Caki2 (cell line): ENCODE measurements at places on chromosomes 5 and 9. TPM values are rescaled to one million over a fixed set of nuclear protein-coding genes. Genes with fewer than 3 reads are reported as not detected.

The MLANA gene
- not detected in 2 replicates for total RNA-seq

The KCTD16 gene
- 0.17 and 2.6 TPM in 2 replicates for total RNA-seq

DNA sequence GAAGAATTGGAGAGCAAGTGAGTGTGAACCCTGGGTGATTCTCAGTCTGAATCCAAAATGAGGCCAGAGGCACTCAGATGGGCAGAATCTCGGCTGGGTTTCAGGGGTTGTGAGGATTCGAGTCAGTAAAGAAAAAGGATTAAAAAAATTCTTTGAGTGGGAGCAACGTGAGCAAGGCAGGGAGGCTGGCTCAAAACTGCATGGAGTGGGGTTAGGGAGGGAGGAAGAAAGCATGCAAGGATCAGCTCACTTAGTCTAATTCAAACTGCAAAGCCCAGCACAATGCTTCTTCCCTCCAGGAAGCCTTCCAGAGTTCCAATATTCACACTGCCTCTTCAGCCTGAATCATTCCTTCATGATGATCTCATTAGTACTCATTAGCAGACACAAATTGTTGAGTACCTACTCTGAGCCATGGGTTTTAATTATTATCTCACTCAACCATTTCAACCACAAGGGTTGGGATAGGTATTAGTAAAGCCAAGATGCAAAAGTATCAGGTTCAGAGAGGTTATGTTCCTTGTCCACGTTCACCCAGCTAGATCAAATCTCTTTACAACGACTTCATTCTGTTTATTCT is 95.8 kb downstream of the BRINP1 start:
- DNase-seq, result peak; percentile 41

DNA sequence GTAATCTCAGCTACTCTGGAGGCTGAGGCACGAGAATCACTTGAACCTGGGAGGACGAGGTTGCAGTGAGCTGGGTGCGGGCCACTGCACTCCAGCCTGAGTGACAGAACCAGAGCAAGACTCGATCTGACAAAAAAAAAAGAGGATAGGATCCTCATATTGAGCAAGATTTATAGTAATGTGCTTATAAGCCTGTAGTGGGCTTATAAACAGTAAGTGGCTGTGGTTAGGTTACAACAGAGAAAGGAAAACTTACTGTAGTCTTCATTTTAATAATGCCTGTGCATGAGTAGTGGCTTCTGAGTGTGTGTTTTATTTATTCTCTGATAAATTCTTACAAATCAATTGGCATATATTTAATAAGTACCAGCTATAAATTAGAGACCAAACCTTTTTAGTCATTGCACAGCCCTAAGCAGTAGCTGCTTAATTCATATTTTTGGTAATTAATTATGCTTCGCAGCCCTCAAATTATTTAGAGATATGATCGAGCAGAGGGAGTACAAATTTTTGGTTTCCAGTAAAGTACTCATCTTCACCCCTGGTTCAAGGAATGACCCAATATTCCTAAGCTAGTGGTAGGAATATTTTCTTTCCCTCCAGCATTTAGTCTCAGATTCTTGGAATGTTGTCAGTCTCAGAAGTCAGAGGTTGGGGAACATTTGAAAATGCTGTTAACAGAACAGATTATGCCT is 73.8 kb upstream of the KLF9 start:
- DNase-seq, result no peak

GRCh38 chr5:66362046-66362445 is 217.9 kb downstream of the SREK1 start:
- no peak for DNase-seq

DNA sequence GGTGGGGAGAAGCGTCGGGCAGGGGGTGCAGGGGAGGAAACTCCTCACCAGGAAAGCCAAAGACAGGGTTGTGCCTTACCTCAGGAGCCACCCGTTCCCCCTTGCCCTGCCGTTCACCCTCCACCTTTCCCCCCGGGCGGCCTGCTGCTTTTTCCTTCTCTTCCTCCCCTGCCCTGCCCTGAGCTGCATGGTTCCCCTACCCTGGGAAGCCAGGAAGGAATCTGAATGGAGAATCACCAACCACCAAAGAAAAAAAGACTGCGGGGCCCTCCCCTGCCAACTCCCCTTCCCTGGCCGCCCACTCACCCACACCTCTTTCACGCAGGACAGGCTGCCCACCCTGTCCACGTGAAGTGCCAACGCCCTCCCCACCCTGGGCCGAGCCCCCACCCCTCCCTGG is 820 bp upstream of the NFX1 start:
- DNase-seq, result no peak

GRCh38 chr9:96618209-96619123 is 1.2 kb downstream of the CDC14B start:
- DNase-seq, result no peak
